SK-N-DZ (cell line): ENCODE measurements at places on chromosomes 1 and 21.

DNA sequence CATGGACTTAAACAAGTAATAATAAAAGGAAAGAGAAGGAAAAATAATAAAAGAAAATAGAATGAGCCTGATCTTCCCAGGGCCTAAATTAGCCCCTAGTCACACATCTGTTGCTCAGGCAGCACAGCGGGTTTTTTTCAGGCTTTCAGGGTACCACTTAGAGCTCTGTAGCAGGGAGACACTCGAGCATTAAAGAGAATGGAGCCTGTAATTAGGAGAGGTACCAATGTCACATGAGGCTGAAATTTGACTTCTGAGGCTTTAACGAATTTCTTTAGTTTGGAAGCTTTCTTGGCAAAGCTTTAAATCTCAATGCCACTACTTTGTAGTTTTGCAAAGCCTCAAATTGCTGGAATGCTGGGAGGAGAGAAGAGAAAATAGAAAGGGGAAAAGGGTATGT, 116.3 kb downstream of the AK5 start:
- DNase-seq, result no peak

DNA sequence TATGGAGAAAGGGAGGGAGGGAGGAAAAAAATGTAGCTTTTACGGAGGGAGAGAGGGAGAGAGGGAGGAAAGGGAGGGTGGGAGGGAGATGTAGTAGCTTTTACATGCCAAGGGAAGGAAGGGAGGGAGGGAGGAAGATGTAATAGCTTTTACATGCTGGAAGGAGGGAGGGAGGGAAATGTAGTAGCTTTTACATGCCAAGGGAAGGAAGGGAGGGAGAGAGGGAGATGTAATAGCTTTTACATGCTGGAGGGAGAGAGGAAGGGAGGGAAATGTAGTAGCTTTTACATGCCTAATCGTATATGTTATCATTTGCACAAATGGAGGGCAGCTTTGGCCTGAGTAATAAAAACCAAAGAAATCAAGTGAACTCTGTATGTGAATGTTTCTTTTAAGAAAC, 35.6 kb downstream of the EEIG2 start:
- DNase-seq, result peak; percentile 11

DNA sequence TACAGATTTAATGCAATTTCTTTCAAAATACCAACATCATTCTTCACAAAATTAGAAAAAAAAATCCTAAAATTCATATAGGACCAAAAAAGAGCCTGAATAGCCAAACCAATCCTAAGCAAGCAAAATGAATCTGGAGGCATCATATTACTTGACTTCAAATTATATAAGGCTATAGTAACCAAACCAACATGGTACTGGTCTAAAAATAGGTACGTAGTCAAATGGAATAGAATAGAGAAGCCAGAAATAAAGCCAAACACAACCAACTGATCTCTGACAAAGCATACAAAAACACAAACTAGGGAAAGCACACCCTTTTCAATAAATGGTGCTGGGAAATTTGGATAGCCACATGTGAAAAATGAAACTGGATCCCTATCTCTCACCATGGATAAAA, 112.3 kb upstream of the TSPAN2 start:
- no peak for DNase-seq

DNA sequence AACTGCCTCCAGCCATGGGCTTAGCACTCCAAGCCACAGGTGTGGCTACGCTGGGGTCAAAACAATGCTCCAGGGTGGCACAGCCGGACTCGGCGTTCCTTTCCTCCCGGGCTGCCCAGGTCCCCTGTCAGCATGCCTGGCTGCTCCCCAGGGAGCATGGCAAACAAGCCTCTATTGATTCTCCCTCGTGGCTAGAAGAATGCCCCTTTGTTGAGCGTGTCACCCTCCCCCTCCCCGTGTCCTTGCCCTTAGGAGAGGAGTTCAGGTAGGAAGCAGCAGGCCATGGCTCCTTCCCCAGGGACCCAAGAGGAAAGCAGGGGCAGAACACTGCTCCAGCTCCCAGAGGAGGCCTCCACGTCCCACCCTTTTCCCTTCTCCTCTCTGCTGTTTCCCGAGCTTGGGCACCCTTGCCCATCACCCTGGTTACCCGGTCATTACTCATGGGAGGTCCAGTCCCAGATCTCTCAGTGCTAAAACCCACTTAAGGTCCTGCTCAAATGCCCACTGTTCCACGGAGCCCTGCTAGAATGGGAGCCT, 57.4 kb upstream of the CITED4 start:
- DNase-seq, result no peak

DNA sequence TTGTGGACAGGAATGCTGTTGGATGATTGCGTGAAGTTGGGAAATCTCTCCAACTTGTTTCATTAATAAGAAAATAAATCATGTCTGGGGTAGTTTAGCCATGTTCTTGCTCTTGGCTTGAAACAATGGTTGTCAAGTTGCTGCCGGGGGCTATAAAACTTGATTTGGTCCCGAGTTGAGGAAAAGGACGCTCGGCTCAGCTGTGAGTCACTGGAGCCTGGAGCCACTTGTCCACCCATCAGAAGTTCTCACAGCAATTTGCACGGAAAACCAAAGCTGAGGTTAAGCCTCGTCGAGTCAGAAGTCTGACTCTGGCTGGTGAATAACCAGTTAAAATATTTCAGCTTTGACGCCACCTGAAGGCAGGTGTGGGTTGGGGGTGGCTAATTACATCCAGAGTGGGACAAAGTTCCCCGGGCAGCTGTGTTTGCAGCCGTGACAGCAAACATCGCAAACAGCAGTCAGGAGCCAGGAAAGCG, 19.7 kb upstream of the RIPK4 start:
- no peak for DNase-seq

DNA sequence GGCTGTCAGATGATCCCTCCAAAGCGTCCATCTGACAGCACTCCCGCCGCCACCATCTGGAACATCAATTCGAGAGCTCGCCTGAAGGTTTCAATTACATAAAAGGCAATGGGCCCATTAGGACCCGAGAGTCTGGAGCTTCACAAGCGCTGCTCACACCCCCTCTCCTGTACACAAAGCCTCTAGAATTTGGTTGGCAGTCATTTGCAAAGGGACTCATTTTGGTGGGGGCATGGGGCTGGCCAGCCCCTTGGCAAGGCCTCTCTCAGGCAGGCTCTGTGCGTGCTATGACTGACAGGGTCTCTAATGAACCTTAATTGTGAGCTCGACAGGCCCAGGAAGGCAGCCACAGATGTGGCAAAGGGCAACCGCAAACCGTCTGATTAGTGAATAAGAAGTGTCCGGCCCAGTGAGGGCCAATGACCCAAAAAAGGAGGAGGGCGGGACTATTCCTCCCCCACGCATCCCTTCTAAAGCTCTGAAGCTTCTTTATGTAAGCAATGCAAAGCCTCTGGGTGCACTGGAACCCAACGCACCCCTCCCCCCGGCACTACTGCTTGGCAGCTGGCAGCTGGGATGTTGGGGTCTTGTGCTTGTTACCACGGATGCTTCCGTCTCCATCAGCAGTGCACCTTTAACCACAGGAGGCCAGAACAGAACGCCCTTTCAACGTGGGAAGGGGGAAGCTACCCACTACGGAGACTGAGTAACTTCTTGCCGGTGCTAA, 79.4 kb downstream of the CAPZB start:
- peak; percentile 72 for DNase-seq

- DNase-seq, result no peak
Observed at GRCh38 chr1:226497991-226498639, 50.4 kb upstream of the STUM start.

DNA sequence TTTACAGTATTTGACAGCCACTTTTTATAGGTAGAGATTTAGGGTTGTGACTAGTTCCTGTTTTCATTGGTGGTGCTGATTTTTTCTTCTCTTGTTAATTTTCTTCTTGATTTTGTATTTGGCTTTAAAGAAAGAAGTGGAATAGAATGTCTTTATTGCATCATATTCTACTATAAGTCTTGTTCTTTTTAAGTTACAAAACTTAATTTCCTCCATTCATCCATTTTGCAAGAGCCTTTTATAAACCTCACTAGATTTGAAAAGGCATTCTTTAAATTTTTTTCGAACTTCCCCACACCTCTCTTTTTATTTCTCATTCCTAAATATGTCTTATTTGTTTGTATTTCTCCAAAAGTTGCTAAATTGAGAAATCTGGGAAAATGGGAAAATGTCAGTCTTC, 1368.6 kb upstream of the ADGRL4 start:
- DNase-seq, result no peak

- DNase-seq, result no peak
Observed at GRCh38 chr1:151612501-151613281, 841 bp downstream of the SNX27 start.

DNA sequence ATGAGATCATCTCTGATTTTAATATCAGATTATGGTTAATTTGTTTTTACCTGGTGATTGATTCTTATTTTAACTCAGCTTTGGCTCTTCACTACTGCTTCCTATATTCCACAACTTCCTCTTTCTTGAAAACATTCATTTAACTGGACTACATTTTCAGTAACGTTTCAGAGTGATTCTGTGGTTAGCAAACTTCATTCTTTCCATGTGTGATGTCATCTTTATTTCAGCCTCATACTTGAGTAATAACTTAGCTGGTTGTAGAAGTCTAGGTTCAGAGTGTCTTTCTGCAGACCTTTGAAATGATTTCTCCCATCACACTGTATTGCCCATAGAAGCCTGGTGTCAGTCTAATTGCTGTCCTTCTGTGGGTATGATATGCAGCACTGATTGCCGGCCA, 36.0 kb upstream of the SLC35F3 start:
- no peak for DNase-seq

- peak; percentile 44 for DNase-seq
Observed at GRCh38 chr1:229848752-229849677, 218.0 kb upstream of the GALNT2 start.

DNA sequence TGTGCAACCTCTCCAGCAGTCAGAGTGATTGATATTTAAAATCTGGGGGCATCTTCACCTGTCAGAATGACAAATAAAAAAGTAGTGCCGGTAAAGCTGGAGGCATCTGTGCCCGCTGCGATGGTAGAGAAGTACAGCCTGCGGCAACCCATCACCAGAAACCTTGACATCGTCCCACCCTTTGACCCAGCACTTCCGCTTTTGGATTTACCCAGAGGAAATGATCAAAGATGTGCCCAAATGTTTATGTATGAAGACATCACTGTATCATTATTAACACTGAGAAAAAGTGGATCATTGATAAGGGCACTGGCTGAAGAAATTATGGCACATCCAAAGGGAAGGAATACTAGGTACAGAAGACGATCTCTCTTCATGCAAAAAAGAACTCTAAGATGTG, 96.0 kb downstream of the PGBD5 start:
- DNase-seq, result no peak

DNA sequence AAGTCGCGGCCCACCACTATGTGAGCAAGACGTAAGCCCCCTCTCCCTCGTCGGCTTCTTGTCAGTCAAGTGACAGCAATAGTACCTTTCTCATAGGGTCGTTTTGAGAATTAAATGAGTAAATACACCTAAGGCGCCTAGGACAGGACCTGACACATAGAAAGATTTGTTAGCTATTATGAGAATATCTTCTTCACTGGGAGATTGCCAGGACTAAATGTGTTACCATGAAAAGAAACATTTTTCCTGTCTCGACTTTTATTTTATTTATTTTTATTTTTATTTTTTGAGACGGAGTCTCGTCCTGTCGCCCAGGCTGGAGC, 798 bp downstream of the PMF1 start:
- no peak for DNase-seq

GRCh38 chr1:232477728-232478127, 152.2 kb downstream of the SIPA1L2 start:
- no peak for DNase-seq

GRCh38 chr21:28818663-28819278, 173.9 kb downstream of the LTN1 start:
- DNase-seq, result no peak

DNA sequence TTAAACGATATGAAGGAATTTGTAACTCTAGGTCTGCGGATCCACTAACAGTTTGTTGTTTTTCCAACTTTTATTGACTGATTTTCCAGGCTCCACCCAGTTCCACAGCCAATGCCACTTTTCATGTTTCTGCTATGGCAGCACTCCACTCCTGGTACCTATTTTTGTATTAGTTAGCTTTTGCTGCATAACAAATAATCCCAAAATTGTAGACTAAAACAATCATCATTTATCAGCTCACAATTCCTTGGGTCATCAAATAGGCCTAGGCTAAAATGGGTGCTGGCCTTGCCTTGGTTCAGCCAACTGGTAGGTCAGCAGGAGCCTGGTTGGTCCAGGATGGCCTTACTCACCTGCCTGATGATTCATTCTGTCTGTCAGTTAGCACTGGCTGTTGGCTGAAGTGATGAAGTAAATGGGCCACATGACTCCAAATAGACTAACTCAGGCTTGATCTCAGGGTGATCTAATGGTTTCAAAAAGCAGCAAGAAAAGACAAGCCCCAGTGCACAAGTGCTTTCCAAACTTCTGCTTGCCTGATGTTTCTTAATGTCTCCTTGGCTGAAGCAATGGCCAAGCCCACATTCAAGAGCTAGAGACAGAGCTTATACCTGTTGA, 3.2 kb upstream of the C8B start:
- no peak for DNase-seq

GRCh38 chr1:41558761-41559171, 74.3 kb upstream of the EDN2 start:
- DNase-seq, result no peak

DNA sequence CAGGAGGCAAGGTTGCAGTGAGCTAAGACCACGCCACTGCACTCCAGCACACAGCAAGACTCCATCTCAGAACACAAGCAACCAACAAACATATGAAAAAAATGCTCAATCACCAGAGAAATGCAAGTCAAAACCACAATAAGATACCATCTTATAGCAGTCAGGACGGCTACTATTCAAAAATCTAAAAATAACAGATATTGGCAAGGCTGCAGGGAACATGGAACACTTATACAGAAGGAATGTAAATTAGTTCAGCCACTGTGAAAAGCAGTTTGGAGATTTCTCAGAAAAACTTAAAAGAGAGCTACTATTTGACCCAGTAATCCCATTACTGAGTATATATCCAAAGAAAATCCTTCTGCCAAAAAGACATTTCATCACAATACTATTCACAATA, 27.6 kb upstream of the POGK start:
- no peak for DNase-seq

DNA sequence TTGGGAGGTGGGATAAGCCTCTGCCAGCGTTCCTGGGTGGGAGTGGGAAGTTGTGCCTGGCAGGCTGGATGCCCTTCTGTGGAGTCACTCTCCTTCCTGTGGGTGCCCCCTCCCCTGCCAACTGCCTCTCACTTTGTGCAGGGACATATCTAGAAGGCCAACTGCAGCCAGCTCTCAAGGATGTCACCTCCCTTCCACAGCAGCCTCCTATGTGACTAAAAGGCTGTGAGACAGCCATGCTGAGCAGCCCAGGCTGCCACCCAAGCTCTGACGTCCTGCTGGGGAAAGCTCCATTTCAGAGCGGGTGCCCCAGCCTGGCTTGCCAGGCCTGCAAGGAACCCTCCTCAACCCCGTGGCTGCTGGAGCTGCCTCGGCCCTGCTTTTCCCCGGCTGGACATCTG, 19.6 kb upstream of the SLC26A9 start:
- no peak for DNase-seq
